IPS DF 6.9 (cell line): ENCODE measurements at places on chromosomes 1 and 21.

GRCh38 chr21:18164933-18165332 lies 79.7 kb upstream of the CHODL start:
- DNase-seq: no peak

DNA sequence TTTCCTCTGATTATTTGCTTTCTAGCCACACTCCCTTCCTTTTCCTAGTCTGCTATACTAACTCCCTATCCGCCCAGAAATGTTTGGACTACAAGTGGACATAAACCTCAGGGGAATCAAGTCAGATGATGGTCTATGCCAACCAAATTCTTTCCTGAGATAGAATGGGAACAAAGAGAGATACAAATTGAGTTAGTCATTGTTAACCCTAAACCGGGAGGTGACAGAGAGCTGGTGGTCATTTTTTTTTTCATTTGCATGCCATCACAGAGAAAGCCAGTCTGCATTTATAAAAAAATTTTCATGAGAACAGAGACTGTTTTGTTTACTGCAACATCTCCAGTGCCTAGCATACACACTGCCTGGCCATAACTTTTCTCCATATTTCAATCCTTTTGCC lies 35.0 kb downstream of the MYSM1 start:
- no peak for DNase-seq

- no peak for DNase-seq
Measured at GRCh38 chr1:55214212-55214933, 791 bp downstream of the USP24 start.

DNA sequence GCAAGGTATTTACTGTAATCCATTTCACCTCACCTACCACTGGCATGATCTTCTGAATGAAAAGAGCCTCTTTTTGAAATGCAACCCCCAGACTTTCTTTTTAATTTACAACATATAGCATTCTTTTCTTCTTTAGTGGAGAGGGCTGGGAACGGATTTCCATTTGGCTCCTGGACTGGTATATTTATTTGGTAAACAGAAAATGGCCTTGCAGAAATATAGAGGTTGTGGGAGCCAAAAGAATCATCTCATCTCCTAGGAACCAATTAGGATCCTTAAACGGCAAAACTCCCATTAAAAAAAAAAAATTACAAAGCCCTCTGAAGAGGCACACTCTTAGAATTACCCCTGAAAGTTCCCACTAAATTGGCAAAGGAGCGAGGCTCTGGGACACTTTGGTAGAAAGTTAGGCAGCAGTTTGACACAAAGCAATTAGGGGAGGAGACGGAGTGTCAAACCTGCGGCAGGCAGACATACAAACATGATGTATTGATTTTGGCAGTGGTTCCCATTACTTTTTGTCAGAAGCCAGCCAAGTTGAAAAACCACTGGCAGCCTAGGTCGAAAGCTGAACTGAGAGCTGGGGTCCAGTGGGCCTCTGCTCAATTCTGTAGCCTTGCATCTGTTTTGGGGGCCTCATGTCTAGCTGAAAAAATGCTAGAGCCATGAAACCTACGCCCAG lies 135.1 kb upstream of the MAGI3 start:
- DNase-seq: no peak

DNA sequence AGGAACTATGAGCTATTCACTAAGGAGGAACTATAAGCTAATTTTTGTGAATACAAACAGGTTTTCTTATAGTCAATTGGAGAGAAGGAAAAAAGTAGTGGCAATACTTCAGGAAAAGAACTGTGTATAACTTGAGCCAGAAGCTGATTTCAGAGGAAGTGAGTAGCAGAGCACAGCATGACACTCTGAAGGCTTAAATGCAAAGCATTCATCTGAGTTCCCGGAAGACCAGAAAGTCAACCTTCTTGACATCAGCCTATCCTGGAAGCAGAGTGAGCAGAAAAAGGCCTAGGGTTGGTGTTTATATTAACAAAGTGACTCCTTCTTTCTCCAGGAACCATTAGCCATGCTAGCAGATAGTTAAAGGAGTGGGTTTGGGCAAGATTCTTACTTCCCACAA lies 545.2 kb downstream of the MRPL39 start:
- DNase-seq: no peak
